ENCODE measurements at places on chromosomes 16 and 17.

- no peak for DNase-seq
These were observed 1.1 kb downstream of the ATP2A1 start for GRCh38 chr16:28879261-28879840.

DNA sequence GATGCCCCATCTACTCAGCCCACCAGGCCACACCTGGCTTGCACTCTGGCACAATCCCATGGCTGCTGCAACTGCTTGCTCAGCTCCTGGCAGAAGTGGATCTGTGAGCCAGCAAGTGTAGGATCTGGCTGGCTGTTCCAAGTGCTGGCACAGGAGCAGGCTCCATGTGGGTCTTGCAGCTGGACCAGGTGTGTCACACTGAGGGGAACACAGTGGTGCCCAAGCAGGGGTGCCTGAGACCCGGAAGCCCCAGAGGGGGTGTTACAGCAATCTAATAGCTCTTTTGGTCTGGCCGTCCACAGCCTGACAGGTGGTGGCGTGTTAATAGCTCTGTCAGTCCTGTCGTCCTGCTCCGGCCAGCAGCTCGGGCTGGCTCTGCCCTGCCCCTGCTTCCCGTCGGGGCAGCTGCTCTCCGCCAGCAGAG, 19.6 kb upstream of the GOT2 start:
- DNase-seq: no peak

GRCh38 chr16:17313793-17314547, 156.8 kb downstream of the XYLT1 start:
- no peak for DNase-seq

DNA sequence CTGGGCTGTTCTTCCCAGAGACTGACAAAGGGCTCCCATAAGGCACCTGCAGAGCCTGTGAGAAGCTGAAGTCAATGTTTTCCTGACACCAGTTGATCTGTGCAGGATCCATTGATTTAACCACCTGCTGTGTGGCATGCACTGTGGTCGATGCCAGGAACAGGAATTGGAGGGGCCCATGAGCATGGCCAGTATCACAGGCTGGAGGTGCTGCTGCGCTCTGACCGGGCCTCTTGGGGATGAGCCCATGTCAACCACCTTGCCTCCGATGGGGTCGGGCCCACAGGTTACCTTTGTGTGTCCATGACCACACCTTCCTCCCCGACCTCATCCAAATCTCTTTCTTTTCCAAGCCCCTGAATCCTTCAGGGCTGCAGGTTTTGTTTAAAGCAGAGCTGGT, 18.2 kb upstream of the STH start:
- no peak for DNase-seq

DNA sequence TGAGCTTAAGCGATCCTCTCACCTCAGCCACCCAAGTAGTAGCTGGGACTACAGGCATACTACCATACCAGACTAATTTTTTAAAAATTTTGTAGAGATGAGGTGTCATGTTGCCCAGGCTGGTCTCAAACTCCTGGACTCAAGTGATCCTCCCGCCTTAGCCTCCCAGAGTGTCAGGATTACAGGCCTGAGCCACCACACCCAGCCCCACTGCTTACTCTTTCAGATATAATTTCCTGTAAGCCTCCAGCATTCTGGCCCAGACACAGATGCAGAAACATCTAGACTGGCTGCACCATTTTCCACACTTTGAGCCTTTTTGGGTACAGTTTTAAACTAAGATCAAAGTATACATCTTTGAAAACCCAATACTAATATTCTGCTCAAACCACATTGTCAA, 8.4 kb upstream of the WSB1 start:
- no peak for DNase-seq

DNA sequence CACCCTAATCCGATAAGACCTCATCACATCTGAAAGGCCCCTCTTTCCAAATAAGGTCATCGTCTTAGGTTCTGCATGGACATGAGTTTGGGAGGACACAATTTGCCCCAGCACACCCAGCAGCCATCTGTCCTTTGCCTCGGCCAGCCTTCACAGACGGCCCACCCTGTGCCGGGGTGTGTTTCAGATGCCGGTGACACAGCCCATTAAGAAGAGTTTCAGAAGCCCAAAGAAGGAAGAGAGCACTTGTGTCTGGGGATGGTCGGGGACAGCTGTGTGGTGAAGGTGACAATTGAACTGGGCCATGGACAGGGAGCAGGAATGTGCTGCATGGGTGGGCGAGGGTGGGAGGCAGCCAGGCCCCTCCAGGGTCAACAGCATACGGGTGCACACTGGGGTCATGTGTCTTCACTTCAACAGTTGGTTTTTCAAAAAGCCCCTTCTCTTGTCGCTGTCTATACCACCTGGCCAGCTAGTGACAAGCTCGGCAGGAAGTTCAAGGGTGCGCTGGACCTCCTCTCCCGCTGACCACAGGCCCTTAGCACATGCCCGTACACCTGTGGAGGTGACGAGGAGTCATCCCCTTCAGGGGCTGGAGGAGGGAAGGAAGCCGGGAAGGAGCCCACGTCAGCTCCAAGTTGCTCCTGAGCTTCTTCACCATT, 183.1 kb downstream of the C16orf95 start:
- no peak for DNase-seq

- no peak for DNase-seq
These were observed 36.0 kb downstream of the SOCS3 start for GRCh38 chr17:78323826-78324390.

DNA sequence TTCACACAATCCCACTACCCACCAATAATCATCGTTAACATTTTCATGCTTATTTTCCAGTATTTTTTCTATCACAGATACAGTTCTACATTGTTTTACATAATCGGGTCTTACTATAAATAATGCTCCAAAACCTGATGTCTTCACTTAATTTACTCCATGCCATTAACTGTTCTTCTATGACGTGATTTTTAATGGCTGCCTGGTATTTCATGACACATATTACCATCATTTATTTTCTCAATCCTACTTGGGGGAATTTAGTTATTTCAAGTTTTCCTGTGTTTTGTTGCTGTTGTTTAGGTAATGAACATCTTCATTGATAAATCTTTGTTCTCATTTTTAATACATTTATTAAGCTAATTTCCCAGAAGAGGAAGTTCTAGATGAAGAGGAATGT, 14.7 kb downstream of the LPO start:
- no peak for DNase-seq

DNA sequence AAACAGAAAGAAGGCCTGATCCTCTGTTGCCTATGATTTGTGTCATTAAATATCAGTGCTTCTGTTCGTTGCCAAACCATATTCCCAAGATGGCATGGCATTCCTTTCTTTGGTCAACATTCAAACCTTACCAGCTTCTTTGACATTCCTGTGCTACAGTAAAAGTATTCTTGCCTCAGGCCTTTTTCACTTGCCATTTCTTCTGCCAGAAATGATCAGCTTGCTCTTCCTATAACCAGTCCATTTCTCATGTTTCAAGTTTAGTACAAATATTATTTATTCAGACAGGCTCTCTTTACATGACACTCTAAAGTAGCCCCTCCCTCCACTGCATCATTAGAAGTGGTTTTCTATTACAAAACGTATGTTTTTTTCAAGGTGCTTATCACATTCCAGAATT, 278.3 kb downstream of the KCNJ2 start:
- no peak for DNase-seq

DNA sequence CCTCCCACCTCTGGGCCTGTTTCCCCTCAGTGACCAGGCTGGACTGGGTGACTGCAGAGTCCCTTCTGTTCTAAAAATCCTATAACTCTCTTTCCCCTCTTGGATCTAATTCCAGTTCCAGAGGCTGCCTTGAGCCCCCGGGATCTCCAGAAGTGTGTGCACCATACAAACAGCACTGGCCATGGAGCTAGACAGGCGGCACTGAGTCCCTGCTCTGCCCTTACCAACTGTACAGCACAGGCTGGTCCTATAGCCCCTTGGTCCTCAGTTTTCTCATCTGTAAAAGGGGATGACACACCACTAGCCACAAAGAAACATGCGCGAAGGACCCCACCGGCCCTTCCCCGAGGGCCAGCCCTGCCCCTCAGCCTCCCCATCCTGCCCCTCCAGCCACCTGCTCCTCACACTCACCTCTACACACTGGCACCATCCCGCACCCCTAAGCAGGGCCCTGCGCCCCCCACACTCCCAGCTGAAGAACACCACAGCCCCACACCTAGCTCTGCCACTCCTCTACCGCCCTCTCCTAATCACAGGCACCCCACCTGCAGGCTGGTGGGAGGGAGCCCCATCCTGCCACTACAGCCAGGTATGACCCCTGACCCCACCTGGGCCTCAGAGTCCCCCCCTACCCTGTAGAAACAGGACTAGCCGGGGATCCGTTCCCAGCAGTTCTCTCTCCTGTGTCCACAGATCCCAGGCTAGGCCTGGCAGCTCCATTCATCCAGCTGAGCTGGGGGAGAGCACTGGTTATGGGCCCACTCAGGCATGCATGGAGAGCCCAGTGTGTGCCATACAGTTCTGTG, 913 bp upstream of the KRT16 start:
- no peak for DNase-seq

GRCh38 chr16:16108759-16109158, 114.5 kb downstream of the ABCC6 start:
- no peak for DNase-seq

DNA sequence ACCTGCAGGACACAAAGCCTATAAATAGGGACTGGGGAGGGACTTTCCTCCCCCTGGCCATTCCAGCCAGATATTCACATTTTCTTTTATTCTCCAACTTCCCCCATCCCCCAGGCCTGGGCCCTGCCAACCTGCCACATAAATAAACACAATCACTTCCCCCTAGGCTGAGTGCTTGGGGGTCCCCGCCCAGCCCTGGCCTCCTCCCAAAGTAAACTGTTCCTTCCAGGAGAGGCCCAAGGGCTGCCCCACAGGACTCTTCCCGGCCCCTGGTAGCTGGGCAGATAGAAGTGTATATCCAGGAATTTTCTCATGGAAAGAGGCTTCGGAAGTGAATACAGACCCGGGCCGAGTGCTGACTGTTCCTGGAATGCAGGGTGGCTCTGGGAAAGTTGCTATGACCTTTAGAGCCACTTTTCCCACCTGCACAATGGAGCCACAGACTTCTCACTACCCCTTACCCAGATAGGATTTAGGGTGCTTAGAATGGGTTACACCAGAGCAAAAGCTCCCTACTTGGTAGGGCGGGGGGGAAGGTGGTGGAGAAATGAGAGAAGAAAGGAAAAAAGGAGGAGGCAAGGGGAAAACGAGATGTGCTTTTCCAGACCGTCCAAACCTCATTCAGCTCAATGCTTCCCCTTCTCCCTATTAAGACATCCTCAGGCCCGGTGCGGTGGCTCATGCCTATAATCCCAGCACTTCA, 8.5 kb downstream of the CSF3 start:
- no peak for DNase-seq

DNA sequence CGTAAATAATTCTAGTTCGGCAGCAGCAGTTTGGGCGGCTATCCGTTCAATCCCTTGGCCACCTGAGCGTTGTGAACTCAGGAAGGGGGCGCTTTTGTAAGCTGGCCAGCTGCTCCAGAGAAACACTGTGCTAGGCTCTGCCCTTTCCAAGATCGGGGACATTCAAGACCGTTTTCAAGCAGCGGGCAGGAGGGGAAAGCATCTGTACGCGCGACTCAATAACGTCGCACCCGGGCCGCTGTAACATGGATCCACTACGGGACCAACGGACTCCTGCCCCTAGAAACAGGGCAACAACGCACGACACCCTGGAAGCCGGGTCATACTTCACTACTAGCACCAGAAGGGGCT, 463 bp downstream of the TOP2A start:
- DNase-seq: no peak

DNA sequence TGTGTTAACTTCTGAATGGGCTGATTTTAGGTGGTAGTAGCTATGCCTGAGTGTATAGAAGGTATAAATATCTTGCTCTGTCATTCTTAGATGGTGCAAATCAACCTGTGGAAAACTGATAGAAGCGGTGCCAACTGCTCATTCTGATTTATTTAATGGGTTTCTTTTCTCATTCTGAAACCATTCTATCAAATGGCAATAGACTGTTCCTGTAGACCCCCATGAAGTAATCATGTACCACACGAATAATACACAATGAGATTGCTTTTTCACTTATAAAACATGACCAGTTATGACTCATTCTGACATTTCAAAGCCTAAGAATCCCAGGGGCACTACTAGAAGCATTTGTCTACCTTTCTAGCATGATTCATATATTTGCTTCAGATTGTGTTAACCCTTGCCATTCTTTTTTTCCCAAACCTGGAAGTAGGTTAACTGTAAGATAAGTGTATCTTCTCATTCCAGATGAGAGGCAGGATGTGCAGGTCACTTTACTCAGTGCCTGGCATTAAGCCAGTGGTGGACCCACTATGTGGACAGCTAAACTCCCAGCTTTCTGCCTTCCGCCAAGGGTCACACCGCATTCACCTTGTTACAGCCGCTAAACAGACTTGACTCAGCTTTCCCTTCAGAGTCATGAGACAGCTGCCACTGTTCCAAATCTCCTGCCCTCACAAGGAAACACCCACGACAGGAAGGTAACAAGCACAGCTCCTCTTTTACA, 16.4 kb upstream of the SLC16A11 start:
- DNase-seq: no peak

DNA sequence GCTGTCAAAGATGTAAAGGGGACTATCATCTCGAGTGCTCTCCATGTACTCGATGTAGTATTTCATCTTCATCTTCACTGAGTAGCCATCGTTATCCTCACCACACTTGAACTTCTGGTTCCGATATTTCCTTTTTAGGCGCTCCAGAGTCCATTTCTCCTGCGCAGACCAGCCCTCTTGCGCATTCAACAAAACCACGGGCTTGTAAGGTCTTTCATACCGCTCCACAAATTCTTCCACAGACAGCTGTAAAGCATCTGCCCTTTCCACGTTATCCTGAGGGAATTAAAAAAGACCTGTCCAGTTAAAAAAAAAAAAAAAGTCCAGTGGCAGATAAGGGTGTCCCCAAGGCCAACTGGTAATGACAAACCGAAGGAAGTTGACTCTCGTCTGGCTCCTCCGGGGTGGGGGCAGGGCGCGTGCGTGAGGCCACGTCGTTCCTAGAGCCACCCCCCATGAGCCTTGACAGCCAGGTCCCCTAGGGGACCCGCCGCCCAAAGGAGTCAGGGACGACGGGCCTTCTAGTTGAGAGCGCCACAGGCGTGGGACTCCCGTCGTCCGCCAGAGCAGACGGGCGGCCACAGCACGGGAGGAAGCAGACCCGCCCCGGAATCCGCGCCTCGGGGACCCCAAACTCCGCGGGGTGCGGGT, 701 bp downstream of the JMJD6 start:
- peak; percentile 72 for DNase-seq

DNA sequence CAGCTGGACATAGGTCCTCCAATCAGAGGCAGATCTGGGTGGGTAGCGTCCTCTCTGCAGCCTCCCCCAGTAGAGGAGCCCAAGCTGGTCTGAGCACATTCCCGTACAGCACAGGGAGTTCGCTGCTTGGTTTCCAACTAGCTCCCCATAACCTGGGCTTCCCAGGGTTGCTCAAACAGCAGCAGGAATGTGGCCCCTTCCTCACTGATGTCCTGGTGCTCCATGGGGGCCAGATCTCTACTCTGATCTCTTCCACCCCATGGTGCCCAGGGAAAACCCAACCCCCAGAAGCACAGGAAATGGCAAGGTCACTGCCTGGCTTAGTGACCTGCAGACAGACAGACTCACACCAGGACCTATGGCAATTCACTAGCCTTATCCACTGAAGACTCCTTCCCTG, 11.1 kb upstream of the MMP2 start:
- no peak for DNase-seq
